ENCODE measurements at places on chromosomes 16 and 17.

DNA sequence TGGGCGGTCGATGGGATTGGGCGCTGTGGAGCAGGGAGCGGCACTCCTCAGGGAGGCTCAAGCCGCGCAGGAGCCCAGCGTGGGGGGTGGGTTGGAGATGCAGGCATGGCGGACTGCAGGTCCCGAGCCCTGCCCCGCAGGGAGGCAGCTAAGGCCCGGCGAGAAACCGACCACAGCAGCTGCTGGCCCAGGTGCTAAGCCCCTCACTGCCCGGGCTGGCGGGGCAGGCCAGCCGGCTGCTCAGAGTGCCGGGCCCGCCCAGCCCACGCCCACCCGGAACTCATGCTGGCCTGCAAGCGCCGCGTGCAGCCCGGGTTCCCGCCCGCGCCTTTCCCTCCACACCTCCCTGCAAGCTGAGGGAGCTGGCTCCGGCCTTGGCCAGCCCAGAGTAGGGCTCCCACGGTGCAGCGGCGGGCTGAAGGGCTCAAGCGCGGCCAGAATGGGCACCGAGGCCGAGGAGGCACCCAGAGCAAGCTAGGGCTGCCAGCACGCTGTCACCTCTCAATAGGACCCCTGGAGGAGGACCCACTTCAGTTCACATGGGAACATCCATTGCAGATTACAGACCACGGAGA is 20.5 kb upstream of the METTL16 start:
- DNase-seq, result no peak

- no peak for DNase-seq
Measured at GRCh38 chr17:8921147-8921546, 44.4 kb downstream of the PIK3R5 start.

- DNase-seq, result no peak
Measured at GRCh38 chr16:24075931-24076716, 180.0 kb upstream of the CACNG3 start.

GRCh38 chr17:10628756-10629155 is 28.4 kb downstream of the MYH3 start:
- no peak for DNase-seq

GRCh38 chr16:58615280-58615679 is 14.3 kb downstream of the CNOT1 start:
- peak; percentile 62 for DNase-seq

GRCh38 chr16:1378804-1379303 is 27.1 kb downstream of the GNPTG start:
- peak; percentile 61 for DNase-seq

DNA sequence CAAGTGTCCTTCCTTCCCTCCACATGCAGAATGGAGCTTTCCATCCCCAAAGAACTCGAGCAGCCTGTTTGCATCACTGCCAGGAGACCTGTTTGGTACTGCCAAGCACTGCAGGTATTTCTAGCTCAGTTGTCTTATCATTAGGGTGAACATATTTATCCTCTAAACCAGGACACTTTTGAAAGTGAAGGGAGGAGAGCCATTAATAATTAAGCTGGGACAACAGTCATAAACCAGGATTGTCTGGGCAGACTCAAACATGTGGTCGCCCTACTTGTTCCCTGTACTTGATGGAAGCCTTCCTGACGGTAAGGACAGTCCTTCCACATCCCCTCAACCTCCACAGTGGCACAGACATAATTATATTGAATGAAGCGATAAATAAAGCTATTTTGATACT is 67.4 kb downstream of the PRKCA start:
- DNase-seq, result no peak

- DNase-seq, result peak; percentile 38
Measured at GRCh38 chr17:51298508-51299371, 38.4 kb downstream of the UTP18 start.

GRCh38 chr16:11557801-11558200 is 28.9 kb downstream of the LITAF start:
- no peak for DNase-seq

DNA sequence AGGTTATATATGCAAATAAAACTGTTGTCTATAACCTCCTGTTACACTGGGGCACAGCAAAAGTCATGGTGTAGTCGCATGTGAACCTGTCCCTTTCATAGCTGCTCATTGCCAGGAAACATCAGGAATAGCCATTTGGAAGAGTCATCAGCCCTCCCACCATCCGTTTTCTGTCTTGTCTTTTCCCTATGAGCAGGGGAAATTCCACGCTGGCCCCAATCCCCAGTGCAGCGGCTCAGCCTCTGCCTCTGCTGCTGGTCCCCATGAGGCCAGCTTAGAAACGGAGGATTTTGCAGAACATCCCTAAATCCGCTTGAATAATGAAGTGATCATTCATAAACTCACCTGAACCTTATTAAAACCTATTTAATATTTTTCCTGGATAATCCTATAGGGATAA is 10.5 kb downstream of the MAPT start:
- DNase-seq, result no peak

DNA sequence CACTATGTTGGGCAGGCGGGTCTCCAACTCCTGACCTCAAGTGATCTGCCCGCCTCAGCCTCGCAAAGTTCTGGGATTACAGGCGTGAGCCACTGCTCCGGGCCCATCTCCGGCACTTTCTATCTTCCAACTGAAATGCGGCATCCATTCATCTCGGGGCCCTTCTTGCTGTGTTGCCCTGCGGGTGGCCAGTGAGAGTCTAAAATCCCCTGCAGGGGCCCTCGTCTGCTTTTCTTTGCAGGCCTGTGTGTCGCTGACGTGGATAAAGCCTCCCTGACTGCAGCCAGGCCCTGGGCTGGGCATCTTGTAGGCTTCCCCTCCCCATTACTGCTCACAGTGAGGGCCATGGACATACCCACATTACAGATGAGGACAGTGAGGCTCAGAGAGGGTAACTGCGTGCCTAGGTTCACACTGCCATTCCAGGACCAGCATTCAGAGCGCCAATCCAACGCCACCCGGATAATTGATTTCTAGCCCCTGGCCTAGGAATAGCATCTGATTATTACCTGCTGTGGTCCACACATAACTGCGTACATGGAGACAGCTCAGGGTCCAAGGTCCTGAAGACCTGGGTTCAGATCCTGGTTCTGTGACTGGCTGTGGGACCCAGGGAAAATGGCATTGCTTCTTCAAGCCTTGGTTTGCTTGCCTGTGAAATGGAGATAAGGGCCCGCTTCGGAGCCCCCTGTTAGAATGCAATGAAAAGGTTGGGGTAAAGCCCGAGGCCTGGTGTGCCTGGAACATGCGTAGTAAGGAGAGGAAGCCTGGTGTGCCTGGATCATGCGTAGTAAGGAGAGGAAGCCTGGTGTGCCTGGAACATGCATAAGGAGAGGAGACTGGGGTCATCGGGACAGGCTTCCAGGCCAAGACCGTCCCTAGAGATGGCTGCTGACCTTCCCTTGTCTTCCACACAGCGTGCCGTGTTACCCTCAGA is 25.0 kb downstream of the CRISPLD2 start:
- no peak for DNase-seq

DNA sequence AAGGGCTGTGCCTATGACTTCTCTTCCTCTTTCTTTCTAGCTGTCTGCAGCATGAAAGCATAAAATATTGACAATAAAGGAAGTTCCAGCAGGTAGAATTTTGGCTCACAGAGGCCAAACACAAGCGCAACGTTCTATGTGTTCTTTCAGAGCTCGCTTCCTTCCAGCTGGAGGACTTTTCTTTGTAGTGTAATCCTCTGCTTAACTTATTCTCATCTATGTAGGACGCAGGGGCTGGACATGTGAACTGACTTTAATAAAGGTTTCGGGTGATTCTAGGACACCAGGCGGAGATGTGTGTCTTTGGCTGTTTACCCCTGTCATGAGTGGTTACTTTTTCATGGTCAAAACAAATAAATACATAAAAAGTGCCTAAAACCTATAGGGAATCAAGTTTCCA is 191.5 kb upstream of the MAF start:
- no peak for DNase-seq

- DNase-seq, result no peak
Measured at GRCh38 chr16:66936462-66936861, 1.1 kb downstream of the CES2 start.

DNA sequence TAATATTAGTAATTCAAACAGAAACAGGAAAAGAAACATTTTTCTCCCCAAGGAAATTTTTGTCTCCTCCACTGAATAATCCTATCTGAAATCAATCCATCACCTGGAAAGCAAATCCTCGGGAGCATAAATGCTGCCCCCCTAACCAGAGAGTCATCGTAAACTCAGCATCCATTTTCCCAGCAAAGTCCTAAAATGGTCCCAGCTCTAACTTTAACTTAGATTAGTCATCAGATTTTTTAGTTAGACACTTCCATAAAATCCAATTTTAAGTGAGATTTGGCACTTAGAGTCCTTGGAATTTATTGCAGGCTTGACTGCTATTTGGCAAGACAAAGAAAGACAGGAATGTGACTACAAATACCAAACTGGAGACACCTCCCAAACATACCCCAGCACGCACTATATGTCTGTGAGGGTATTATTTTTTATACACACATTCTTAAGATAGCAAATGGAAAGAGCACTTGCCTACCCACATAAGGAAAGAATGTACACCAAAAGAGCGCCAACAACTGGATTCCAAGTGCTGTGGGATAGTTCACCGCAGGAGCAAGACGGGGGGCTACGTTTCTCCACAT is 15.4 kb downstream of the SCO1 start:
- peak; percentile 33 for DNase-seq

GRCh38 chr16:5502467-5502869 is 404.9 kb upstream of the EEF2KMT start:
- no peak for DNase-seq

- DNase-seq, result peak; percentile 98
Measured at GRCh38 chr17:78272181-78272913, 40.9 kb downstream of the TMEM235 start.
